ENCODE measurements at places on chromosomes 3 and 15.

GRCh38 chr15:100048736-100049135, 293.0 kb downstream of the ADAMTS17 start:
- no peak for DNase-seq

DNA sequence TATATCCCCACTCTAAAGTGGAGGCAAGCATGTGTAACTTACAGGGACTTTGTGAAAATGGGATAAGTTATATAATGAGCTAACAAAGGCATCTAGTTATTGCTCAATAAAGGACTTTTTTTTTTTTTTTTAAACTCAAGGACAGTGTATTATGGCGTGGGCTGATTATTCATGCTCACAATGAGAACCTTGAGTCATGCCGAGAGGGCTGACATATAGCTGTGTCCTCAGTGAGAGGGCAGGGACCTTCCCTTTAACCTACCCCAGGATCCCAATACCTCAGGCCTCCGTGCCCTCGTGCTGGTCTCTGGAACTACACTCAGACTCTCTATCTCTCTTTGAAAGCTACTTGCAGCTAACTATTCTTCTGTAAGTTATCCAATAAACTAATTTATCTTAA, 319.9 kb upstream of the ICE2 start:
- no peak for DNase-seq

DNA sequence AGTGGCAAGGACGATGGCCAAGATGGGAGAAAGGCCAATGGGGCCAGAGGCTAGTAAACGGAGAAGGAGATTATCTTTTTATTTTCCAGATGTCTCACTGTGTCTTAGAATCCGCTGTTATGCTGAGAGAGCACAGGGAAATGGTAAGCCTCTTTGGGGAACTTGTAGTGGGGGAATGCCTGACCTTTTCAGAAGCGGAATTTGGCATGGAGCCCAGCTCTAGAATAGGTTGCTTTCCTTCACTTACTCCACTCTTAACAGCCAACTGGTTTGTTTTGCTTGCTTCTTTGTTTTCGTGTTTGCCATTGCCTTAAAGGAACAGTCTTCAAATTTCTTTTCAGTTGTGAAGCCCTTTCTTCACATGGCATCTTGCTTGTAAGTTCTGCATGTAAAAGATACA, 316.2 kb upstream of the THRB start:
- DNase-seq = no peak

- DNase-seq = no peak
These were observed 264.2 kb downstream of the NFKBIZ start for GRCh38 chr3:102113421-102114041.

GRCh38 chr3:53804697-53805462, 41.3 kb downstream of the CHDH start:
- DNase-seq = no peak

DNA sequence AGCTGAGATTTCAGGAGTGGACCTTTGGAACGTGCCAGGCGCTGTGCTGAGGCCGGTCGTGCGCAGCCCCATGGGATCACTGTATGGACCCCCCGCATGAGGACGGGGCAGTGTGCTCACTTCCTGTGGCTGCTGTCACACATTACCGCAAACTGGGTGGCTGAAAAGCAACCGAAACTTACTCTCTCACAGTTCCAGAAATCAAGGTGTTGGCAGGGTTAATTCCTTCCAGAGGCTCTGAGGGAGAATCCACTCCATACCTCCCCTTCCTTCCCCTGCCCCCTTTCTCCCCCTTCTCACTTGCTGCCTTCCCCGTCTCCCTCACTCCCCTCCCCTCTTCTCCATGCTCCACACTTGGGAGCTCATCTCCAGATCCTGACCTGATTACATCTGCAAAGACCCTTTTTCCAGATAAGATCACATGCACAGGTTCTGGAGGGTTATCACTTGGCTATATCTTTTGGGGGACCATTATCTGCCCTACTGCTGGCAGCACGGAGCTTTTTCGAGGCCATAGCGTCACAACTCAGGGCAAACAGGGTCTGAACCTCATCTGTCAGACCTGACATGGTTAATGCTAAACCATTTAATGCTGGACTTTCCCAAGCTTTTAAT, 41.2 kb downstream of the KLF13 start:
- DNase-seq = no peak

GRCh38 chr15:47507221-47507985, 209.9 kb upstream of the SEMA6D start:
- no peak for DNase-seq

- no peak for DNase-seq
These were observed 5.7 kb downstream of the NR2F2 start for GRCh38 chr15:96336108-96336595.

GRCh38 chr3:52982839-52983238, 63.0 kb downstream of the SFMBT1 start:
- no peak for DNase-seq

DNA sequence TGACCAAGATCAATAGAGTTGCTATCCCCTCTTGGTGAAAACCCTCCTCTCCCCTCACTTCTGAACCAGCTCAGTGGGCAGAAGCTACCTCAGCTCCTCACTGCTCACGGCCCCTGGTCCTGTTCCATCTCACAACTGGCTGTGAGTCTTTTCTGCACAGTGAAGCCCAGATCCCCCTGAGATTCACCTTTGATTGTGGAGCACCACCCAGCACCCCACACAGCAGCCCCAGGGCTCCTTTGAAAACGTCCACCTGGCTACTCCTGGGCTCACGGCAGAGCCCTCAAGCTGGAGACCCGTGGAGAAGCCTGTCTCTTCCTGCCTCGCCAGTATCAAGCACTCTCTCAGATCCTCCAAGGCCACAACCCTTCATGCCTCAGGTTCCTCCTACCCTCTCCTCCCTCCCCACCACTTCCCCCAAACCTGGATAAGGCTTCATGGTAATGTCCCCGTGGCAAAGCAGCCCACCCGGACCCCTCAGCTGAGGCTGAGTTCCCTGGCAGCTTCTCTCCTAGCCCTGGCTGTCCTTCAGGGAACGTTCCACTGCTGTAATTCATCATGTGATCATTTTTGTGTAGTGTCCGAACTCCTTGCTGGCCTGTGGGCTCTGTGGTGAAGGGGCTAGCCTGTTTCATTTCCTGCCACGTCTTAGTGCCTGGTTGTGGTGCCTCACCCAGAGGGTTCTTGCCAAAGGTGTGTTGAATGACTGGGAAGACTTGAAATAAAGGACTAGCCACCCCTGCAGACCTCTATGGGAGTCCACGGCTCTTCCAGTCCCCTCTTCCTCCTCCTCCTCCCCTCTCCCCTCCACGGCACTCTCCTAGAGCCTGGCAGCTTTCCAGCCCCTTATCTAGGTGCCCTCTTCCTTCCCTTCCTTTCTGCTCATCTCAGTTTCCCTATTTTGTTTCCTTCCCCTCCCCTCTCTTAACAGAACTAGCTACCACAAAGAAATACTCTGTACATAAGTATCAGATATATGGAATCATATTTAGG, 44.5 kb downstream of the KY start:
- no peak for DNase-seq

- DNase-seq = no peak
These were observed 2.4 kb downstream of the ACAP2 start for GRCh38 chr3:195440379-195440778.

GRCh38 chr3:15261274-15261673, 55.2 kb downstream of the CAPN7 start:
- no peak for DNase-seq

DNA sequence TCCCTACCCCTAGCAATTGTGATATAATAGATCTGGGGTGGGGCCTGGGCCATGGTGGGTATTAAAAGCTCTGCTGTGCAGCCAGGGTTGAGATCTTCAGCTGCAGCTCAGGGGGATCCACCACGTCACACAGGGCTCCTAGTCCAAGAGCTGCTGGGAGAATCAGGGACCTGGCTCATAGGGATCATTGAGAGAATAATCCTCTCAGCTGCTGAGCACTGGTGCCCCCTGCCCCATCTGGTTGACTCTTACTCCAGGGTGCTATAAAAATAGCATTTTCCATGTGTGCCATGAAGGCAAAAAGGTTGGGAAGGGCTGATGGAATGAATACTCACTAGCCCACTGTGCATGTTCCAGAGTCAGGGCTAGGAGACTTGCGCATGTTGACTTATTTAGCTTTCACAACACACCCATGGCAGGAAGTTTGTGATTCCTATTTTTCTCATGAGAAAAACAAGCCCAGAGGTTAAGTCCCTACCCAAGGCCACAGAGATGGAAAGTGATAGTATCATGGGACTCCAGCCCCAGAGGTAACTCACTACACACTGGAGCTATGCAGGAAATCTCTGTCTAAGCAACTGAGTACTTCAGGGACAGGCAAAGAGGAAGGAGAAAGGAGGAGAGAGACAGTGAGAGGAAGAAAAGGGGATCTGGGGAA, 94.6 kb upstream of the HERC1 start:
- no peak for DNase-seq

- DNase-seq = no peak
These were observed 11.0 kb downstream of the TCF12 start for GRCh38 chr15:56929399-56929798.

GRCh38 chr3:188220097-188220788, 66.3 kb downstream of the LPP start:
- no peak for DNase-seq

GRCh38 chr3:134544316-134544715, 58.5 kb downstream of the CEP63 start:
- no peak for DNase-seq

DNA sequence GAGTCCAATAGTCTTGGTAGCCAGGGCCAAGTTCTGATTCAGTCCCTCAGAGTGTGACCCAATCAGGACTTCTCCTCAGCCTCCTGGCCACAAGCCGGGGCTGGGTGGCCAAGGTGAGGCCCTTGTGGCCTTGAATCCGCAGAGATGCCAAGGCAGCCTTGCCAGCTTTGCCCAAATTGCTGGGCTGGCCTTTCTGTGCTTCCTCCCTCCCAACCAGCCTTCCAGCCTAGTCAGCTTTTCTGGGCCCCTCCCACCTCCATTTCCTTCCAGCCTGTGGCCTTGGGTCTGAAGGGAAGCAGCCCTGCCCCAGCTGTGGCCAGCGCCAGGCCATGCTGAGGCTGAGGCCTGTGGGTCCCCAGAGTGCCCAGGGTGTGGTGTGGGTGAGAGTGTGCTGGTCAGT, 34.3 kb upstream of the ANKDD1A start:
- DNase-seq = no peak

GRCh38 chr15:29698030-29698701, 124.1 kb downstream of the TJP1 start:
- no peak for DNase-seq

DNA sequence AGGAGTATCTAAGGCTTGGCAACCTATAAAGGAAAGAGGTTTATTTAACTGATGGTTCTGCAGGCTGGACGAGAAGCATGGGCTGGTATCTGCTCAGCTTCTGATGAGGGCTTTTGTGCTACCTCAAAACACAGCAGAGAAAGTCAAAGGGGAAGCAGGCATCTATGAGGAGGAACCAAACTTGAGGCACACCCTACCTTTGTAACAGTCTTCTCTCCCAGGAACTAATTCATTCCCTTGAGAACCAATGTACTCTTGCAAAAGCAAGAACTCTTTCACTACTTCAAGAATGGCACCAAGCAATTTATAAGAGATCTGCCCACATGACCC, 109.0 kb downstream of the CGGBP1 start:
- DNase-seq = no peak

DNA sequence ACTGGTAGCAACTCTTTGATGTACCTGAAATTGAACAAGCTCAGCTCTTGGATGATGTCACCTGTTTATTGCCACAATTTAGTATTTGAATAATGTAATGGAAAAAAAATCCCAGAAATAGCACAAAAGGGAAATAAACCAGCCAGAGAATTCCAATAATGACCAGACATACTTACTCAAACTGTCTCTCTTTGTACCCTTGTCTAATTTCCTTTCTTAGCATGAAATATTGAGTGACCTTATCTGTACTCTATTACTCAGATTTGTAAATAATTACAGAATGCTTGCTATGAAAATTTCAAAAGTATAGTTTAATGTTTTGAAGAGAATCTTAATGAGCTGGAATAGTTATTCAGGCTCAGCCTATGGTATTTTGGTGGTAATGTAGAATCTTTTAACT, 555.4 kb upstream of the SGO1 start:
- DNase-seq = no peak

DNA sequence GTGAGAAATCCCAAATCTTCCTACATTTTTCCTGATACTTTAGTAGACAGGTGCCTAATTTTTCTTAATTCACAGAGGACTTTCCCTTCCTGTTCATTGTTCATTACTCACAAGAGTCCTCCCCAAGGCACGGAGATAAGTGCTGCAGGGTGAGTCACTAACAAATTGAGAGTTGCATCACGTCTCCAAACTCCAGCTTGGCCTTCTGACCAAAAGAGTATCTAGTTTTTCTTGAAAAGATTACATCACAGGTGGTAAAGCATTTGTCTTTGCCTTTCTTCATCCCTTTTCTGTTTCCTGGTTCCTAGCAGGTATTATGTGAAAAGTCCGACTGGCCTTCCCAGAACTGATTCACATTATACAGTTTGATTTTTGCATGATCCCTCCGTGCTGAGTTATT, 24.9 kb upstream of the RASGRP1 start:
- no peak for DNase-seq

GRCh38 chr3:81752604-81753003, 8.8 kb downstream of the GBE1 start:
- DNase-seq = no peak

DNA sequence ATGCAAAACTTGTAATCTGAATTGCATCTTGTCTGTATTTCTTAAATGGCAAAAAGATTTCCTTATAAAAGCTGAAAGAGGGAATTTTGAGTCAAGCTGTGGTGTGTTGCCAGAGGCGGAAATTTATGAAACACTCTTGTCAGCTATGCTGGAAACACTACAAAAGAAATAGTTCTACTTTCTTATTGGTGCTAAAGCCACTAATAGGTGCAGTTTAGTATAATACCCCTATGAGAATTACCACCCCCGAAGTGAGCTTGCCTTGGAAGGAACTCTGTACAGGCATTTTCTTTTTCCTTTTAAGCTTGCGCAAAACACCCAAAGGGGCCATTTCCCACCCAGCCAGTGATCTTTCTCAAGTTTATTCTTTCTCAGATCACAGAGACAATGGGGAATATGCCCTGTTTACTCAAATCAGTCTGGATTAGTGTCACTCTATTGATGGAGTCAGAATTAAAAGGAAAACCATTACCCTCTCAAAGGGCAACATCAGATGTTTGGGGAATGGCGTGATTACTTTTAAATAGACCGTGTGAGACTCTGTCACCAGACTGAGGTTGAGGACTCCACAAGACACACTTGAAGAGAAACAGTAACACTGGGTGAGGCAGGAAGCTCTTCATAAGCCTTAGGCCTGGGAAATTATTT, 166.0 kb downstream of the TP63 start:
- no peak for DNase-seq

- DNase-seq = no peak
These were observed 330.4 kb upstream of the LRRFIP2 start for GRCh38 chr3:37504583-37505357.

GRCh38 chr3:36871379-36872126, 73.3 kb downstream of the TRANK1 start:
- no peak for DNase-seq

All from activated T-helper 1 cell treated with Interleukin-2 at 50 U/mL for 16 hours (primary cell).